ENCODE measurements at places on chromosomes 6 and 20.
A peak's percentile ranks its signal among the peaks of the same experiment; 100 is the strongest.

DNA sequence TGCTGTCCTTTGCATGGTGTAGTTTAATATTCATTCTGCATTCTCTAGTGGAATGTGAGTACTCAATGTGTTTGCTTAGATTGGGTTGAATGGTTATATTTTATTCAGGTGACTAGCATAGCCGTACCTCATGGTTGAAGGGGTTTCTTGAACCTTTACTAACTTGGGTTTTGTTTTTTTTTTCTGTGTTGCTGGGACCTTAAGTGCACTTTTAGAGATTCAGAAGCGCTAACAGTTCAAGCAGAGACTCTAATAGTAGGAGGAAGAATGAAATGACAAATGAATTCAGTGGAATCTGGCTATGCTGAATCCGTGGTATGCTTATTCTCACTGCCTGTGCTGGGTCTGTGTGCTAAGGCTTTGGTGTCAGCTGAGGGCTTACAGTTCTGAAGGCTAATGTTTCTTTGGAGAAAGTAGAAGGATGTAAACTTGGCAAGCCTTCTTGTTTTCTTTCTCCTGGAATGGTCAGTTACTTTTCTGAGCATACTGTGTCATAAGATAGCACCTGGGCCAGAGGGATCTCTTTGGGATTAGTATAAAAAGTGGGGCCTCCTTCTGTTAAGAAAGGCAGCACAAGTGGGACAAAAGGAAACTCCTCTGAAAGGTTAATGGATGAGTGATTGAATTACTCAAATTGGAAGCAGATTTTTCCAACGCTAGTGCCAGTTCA, 28.7 kb downstream of the RNF144B start:
- DNase-seq: no peak

GRCh38 chr6:167130712-167131684, 8.1 kb downstream of the CCR6 start:
- DNase-seq: no peak

GRCh38 chr6:12483712-12484111, 193.6 kb downstream of the EDN1 start:
- peak; percentile 40 for DNase-seq

DNA sequence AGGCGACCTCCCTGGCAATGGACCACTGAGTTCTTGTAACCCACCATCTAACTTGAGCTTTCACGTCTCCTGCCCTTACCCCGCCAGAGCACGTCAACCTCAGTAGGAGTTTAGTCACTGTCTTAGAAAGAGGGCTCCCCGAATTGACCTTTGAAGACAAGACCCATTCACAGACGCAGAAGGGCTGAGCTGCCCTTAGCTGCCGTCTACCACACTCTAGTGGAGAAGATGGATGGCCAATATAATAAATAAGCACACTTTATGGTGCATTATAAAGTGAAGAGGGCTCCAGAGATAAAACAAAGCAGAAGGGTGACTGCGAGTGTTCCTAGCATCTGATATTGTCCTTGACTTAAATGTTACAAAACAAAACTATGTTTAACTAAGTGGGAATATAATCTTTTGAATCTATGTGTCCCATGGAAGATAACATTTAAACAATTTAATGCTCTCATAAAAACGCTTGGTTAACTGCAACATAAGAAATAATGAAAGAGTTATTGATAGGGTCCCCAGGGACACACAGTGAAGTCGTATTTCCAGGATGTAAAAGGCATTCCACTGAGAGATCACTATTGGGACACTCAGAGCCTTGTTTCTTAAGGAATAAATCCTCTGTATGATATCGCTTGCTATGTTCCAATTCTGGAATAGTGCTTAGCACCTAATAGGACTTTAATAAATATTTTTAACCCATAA, 261.1 kb downstream of the THBS2 start:
- no peak for DNase-seq

GRCh38 chr20:23268792-23269354, 81.7 kb upstream of the NXT1 start:
- no peak for DNase-seq

DNA sequence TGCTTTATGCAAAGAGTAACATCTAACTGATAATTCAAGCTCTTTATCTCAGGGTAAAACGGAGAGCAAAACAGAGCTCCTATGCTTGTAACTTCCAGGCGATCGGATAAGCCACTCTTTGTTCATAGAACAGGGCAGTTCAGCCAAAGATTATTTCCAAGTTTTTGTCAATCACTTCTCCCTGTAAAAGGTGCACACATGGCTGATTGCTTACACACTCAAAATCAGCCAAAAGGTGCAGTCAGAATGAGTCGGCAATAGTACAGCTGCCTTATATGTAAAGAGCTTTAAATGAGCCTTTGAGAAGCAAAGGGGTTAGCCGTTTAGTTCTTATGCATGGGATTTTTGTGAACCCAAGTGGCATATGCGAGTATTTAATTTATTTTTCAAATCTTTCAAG, 449.6 kb upstream of the POU3F2 start:
- DNase-seq: no peak

- DNase-seq: no peak
These were observed 1.3 kb downstream of the SLC39A7 start for GRCh38 chr6:33201935-33202334.

DNA sequence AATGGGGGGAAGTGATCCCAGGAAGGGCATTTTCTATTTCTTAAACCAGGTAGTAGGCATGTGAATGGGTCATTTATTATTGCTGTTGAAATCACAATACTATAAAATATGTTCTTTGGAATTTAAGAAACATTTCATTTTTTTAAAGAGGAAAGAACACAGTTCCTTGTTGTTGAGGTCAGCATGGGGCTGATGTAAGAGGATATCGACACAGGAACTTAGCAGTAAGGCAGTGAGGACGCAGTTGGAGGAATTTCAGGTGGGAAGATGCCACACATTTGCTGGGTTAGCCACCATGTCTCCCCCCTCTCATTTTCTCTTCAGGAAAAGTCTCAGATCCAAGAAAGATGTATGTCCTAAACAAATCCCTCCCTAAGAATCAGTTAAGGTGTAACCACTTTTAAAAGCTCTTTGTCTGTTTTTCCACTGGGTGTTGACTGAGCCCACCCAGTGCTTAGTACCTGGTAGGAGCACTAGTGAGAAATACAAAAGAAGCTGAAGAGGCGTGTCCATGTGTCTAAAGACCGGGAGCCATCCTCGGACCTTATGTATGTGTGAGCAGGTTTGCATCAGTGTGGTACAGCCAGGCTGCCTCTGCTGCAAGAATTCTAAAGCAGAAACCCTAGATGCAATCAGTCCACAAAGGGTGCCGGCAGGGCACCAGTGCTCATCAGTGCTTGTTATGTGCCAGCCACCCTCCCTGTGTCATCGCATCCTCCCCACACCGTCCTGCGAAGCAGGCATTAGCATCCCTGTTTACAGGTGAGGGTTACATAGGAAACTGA, 98.9 kb downstream of the TCP11 start:
- no peak for DNase-seq

GRCh38 chr20:22824077-22824476, 211.0 kb upstream of the SSTR4 start:
- DNase-seq: no peak

DNA sequence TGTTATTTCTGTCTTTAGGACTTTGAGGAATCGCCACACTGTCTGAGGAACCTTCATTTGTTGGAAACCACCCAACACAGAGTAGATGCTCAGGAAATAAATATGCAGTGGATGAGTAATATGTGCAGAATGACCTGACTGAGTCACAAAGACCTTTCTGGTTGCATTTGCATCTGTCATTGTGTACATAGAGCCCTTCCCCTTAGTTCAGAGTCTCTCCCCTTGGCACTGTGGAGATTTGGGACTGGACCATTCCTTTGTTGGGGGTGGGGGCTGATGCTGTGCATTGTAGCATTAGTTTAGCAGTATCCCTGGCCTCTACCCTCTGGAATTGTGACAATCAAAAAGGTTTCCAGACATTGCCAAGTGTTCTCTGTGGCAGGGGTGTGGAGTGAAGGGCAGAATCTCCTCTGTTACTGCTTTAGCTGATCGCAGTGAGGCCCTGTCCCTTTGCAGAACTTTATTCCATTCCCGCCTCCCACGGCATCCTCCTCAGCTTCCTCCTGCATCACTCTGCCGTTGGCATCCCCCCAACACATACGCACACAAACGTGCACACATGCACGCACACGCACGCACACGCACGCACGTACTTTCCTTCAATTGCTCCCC, 64.5 kb downstream of the EYA2 start:
- no peak for DNase-seq

- DNase-seq: no peak
These were observed 435.5 kb upstream of the PLCB4 start for GRCh38 chr20:8633366-8633765.

DNA sequence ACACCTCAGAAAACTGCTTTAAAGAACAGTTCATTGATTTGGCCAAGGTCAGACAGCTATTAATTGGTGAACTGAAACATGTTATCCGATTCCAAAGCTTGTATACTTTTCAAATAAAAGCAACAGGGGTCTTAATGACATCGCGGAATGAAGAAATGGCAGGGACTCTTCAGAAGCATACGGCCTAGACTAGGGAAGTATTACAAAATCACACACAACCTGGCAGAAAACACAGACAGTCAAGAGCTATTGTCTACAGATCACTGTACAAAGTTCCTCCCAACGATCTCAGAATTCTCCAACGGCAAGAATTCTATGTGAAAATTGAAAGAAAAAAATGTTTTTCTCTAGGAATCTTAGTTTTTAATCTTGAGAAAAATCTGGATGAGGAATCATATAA, 105.5 kb downstream of the PTPRK start:
- no peak for DNase-seq

DNA sequence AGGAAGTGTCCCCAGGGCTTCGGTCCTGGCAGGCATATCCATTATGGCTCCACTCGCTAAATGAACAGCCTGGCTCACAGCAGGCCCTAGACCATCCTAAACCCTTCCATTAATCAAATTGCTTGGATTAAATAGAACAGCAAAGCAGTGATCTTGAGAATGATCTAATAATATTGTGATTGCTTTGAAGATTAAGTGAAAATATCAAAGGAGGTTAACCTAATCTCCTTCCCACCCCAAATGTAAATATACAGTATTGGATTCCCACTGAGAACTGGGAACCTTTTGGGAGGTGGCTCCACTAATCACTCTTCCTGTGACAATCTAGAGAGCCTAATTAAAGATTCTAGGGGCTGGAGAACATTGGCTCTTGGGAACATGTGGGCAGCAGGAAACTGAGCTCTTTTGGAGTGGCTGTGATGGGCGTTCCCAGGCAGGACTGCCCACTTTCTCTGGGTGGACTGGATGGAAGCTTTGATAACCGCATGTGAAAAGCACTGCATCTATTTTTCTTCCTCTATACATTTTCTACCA, 68.3 kb upstream of the FRMD1 start:
- DNase-seq: no peak

DNA sequence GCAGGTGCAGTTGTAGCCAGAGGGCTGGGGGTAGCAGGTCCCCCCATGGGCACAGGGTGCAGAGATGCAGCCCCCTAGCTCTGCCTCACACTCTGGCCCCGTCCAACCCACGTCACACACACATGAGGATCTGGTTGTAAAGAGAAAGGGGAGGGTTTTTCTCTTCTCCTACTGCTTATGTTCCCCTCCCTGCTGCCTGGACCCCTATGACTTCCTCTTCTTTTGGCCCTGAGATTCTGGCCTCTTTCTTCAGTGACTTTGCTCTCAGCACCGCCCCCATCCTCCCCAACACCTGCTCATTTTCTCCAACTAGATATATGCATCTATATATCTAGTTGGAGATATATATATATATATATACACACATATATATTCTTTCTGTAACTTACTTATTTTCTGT, 9.7 kb downstream of the NOTCH4 start:
- no peak for DNase-seq

- DNase-seq: no peak
These were observed 19.6 kb downstream of the SERPINB6 start for GRCh38 chr6:2951728-2952127.

DNA sequence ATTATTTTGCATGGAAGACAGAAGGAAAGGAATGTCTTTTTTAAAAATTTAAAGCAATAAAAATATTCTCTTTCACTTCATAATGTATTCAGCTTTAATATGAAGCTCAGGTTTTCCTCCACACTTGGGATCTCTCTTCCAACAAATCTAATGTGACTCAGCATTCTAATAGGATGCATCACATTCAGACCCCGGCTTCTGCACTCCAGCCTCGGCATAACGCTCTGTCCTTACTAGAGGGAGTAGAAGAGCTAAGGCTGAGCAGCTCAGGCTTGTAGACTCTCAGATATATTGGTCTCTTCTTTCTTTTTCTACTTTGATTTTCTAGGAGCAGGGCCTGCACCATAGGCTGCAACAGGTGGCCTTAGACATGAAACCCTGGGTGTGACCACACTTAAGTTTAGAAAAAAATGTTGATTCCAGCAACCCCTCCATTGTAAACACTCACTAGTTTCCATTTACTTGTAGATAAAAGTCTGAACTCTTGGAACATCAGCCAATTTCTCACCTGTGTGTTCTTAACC, 161.7 kb downstream of the PAK5 start:
- no peak for DNase-seq

DNA sequence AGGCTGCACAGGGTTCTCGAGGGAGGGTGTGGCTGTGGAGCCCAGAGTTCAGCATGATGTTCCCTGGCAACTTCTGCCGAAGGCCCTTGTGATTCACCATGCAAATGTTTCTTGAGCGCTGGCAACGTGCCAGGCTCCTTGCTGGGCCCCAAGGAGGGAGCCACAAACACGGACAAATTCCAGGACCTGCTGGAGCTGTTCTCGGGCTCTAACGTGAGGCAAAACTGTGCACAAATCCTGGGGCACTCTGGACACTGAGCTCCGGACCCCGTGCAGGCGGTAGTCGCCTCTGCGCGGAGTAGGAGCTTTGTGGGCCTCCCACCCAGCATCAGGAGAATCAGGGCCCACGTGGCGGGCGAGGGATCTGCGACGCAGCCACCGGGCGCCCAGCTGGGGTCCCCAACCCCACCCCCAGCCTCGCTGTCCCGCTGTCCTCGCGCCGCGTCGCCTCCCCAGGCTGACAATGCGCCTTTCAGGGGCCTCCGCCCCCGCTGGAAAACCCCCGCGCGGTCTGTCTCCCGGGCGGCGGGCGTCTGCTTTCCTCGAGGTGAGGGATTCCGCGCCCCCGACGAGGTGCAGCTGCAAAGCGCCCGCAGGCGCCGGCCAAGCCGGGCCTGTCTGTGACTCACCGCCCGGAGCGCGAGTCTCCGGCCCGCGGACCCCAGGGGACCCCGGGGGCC, 31.7 kb upstream of the SCUBE3 start:
- DNase-seq: peak; percentile 90

DNA sequence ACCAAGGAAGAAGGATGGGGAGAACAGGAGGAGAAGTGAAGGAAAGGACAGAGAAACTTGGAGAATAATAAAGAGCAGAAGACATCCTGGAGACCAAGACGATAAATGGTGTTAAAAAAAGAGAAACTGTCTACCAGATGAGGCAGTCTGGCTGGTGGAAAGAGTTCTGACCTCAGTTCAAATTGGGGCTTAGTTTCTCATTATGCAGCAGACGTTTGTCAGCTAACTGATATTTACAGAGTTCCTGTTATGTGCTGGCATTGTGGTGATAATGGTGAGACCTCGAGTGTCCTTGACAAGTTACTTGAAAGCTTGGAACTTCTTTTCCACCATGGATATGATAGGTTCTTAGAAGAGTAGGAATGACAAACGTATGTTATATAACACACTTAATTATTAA, 142.7 kb downstream of the LRRC1 start:
- no peak for DNase-seq
